ENCODE measurements at places on chromosomes 11 and 22. TPM values are rescaled to one million over a fixed set of nuclear protein-coding genes. Genes with fewer than 3 reads are reported as not detected.

MTFP1 gene
- polyA plus RNA-seq: 64.8 TPM

TMEM45B gene
- 0.37 TPM for polyA plus RNA-seq

RCOR2 gene
- 41.0 TPM for polyA plus RNA-seq

NR1H3 gene
- 16.2 TPM for polyA plus RNA-seq

LGALS12 gene
- not detected for polyA plus RNA-seq

Measured in cardiac muscle cell (in vitro differentiated cells and primary cell).